ENCODE measurements at places on chromosomes 7 and 10.

DNA sequence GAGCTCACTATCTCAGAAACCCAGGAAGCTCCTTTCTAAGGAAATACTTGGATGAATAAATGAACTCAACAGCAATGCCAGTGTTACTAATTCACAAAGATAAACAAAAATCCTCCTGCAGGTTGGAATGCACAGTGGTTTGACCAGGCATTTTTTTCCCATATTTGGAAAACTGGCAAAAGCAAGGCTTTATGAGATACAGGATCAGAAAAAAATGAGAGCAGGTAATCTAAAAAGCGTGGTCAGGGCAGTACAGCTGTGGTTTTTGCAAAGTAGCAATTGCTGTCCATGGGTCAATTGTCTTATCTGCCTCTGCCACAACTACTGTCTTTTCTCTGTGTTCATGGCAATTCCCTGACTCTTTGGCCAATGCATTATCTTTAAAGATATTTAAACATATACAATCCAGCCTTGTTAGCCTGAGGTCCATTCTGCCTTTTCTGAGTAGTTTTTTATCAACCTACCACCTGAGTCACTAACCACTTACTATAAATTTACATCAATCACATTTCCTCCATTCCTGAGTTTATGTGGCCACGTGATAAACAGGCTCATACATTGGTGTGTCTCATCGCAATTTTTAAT lies 564.5 kb upstream of the IGFBP3 start:
- DNase-seq: no peak

GRCh38 chr10:88478256-88478655 lies 104.9 kb downstream of the RNLS start:
- no peak for DNase-seq

GRCh38 chr10:91219371-91220193 lies 881 bp upstream of the PCGF5 start:
- DNase-seq: no peak

DNA sequence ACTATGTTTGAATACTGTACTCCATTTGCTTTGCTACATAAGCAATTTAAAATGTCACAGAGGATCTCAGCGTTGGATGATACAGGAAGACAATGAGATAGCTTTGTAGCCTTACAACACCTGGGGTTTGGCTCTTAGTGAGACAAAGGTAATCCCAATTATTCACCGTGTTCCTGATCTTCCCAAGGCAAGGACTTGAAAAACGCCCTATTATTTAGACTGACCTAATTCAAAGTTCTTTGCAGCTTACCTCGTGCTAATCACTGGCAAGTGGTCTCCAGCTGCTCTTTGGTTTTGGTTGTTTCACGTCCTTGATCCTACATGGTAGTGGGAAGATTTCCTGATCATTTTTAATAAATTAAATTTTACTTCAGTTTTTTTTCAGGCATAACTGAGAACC lies 23.0 kb upstream of the C7orf33 start:
- no peak for DNase-seq

DNA sequence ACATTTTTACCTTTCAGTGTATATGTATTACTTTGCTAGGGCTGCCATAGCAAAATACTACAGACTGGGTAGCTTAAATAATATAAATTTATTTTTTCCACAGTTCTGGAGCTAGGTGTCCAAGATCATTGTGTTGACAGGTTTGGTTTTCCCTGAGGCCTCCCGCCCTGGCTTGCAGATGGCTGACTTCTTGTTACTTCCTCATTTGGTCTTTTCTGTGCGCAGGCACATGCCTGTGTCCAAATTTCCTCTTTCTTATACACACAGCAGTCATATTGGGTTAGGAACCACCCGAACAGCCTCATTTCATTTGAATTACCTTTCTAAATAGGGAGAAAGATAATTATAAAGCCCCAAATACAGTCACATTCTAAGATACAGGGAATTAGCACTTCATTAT lies 521.6 kb upstream of the SORCS1 start:
- DNase-seq: no peak

DNA sequence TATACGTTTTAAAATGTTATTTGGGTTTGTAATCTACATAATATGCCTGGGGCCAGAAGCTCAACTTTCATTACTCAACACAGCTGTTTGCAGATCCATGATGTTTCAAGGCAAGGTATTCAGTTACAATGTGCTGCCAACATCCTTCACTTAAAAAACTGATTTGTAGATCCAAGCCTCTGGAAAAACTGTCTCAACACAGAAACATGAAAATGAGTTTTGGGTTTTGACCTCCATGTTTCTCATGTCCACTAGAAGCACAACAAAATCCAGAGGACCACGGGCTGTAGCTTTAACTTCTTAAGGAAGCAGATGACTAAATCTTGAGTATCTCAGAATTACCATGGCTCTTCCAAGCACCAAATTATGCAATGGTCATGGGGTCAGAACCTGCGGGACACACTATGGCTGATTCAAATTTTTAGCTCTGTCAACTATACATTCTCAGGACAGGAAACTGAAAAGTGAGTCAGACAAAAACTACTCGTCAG lies 247.1 kb upstream of the GRB10 start:
- DNase-seq: no peak

DNA sequence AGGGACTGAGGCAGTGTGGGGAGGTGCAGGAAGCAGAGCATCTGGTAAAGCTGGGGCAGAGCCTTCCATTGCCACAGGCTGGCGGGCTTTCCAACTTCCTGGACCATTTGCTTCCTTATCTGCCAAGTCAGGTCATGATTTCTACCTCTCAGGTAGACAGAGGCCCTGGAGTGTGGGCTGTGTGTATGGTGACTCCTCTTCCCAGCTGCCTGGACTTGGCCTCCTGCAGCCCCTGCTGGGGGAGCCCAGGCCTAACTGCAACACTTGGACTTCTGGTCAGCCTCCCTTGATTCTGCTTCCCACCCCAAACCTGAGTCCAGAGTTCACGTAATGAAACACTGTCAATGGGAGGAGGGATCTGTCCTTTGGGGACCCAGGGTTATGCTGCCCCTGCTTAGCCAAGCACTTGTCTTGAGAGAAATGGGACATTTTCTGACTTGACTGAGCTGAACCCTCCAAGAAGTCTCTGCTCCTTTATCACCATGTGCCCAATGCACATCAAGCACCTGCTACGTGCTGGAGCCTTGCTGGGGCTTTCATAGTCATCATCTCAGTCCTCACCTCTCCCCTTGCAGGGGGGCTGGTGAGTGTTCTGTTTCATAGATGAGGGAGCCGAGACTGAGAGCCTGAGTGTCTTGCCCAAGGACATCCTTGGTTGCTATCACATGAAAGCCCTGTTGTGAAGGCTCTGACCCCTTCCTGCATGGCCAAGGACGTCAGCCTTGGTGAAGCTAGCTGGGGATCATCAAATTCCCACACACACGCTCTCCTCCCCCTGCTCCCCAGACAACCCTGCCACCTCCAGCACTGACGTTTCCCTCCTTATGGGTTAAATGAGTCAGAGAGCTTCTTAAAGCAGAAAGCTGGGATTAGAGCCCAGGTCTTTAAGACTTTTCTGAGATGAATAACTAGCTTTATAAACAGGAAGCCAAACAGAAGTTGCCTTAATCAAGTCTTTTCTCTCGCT lies 3.4 kb downstream of the CLEC2L start:
- DNase-seq: no peak

DNA sequence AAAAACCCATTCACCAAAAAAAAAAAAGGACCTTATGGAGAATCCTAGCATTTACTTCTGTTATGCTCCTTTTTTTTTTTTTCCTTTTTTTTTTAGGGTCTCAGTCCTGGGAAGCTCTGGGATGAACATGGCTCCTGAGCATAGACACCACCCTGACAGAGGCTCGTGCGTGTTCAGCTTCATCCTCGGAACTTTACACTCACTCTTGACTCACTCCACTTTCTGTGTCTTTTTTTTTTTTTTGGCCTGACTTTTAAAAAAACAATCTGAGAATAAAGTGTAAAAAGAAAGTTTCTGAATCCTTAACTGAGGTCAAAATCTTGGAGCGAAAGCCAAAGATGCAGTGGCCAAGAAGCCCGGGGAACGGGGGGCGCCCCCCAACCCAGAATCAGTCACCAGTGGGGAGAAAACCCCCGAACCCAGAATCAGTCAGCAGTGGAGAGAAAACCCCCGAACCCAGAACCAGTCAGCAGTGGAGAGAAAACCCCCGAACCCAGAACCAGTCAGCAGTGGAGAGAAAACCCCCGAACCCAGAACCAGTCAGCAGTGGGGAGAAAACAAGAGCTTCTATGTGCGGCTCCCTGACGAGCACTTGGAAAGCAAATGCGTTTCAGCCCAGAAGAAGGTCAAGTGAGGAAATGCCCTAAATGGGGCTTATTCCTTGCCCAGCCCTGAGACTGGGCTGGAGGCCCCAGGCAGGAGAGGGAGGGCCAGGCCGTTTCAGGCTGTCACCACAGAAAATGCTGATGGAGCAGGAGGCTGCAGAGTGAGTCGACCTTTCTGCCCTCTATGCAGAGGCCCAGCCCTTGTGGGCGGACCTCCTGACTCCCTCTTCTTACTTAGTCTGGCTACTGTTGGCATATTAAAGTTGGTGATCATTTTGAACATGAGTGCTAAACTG lies 19.0 kb upstream of the PFKP start:
- no peak for DNase-seq

DNA sequence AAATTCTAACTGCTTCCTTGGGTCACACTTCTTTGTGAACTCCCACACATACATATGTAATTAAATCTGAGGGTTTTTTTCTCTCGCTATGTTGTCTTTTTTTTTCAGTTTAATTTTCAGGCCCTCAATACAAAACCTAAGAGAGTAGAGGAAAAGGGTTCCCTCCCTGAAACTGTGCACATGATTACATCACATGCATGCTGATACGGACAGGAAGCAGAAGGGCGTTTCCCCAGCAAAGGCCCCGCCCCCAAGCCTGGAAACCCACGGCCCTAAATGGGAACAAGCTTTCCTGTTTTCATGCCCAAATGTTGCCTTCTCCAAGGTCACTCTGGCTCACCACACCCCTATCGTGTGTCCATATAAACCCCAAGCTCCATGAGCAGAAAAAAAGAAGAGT lies 115.4 kb downstream of the TEX36 start:
- no peak for DNase-seq

DNA sequence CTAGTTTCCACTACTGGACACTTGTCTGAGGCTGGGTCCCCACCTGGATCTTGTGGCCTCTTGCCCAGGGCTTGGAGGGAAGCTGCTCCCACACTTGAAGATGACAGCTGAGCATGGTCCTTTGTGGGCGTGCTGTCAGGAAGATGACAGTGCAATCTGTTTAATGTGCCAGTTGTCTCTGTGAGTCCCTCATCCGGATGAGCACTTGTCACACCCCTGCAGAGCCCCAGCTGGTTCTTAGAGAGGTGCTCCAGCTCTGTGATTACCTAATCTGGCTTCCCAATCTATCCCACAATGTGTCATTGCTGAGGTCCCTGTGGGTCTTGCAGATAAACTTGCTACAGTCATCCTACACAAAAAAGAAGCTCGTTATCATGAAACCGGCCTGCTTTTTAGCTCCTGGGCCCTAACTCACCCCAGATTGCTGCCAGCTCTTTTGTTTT lies 34.8 kb upstream of the CCSER2 start:
- DNase-seq: no peak

DNA sequence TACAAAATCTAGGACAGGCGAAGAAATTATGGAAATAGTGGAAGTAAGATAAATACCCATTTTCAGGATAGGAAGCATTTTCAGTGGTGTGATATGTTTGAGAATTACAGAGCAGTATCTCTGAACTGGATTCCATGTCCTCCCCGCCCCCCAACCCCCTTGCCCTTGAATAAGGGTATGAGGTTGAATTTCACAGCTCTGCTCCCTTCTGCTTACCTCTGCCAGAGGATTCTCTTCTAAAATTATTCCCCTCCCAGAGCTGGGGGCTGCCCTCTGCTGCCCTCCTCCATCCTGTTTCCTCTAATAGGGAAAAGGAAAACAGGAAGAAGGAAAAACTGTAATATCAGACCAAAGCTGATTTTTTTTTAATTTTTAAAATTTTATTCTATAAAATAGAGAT lies 7.3 kb upstream of the CLCN1 start:
- no peak for DNase-seq

- DNase-seq: no peak
Observed at GRCh38 chr7:110721395-110721794, 369.5 kb upstream of the LRRN3 start.

DNA sequence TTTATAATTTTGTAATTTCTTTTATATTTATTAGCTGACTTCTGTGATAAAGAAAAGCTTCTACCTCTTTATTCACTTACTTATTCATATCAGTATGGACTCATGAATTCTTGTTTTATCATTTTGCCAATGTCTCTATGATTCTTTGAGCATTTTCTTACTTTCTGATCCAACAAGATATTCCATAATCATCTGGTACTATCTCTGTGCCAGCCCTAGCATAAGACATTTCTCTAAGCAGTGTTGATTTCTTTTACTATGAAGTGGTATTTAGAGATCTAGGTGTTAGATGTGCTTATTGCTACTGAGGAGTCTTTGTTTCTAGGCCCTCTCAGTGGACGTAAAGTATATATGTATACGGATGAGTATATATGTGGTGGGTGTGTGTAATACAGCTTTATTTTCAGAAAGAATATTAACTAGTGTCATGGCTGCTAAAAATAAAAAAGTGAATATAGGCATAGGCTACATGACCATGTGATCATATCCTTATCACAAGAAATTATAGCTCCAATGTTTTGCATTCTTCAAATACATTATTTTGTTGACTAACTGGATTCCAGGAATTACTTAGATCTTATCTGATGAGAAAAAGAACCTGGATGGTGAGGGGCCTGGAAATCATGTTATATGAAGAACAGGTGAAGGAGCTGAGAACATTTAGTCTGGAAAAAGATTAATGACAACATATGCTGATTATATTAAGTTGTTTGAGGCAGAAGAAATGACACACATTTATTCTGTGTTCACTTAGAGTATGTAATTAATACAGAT lies 13.1 kb downstream of the PHTF2 start:
- DNase-seq: no peak

GRCh38 chr10:4566011-4566410 lies 260.0 kb upstream of the AKR1E2 start:
- DNase-seq: no peak

GRCh38 chr7:41774966-41775365 lies 72.1 kb upstream of the INHBA start:
- DNase-seq: no peak

- no peak for DNase-seq
Observed at GRCh38 chr10:124898471-124898870, 43.5 kb upstream of the ZRANB1 start.

- no peak for DNase-seq
Observed at GRCh38 chr10:132151951-132152505, 34.7 kb upstream of the DPYSL4 start.

DNA sequence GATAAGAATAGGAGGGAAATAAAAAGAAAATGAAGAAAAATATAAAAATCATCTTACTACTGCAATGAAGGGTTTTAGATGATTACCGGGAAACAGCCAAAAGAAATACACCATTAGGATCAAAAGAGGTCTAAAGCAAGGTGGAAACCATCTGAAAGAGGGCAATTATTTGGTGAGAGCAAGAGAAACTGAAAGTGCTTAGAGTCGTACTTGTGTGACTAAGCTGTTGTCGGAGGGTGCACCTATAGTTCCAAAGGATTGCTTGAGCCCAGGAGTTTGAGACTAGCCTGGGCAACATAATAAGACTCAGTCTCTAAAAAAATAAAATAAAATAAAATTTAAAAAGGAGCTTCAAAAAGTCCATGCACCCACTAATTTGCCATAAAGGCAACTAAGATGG lies 169.5 kb downstream of the DKK1 start:
- DNase-seq: no peak

Measured in T-helper 22 cell (primary cell).